Brain (organoid and tissue), 16 donors: ENCODE measurements at places on chromosomes 1 and 21.
A peak's percentile ranks its signal among the peaks of the same experiment; 100 is the strongest.

- no peak for DNase-seq
These were observed 481 bp upstream of the SLAMF1 start for GRCh38 chr1:160647329-160647720.

DNA sequence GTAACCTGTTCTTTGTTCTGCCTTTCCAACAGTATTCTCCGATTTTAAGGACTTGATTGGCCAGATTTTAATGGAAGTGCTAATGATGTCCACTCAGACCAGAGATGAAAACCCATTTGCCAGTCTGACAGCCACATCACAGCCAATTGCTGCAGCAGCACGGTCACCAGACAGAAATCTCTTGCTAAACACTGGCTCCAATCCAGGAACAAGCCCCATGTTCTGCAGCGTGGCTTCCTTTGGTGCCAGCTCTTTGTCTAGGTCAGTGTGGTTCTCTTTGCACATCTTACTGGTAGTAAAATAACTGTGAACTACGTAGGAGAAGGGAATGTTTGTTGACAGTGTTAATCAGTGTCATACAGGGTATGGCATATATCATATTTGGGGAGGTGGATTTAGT is 72.7 kb downstream of the UBE4B start:
- peak; percentile 21 for DNase-seq

GRCh38 chr1:78408192-78408591 is 82.6 kb upstream of the PTGFR start:
- no peak for DNase-seq

- no peak for DNase-seq
These were observed 43.3 kb downstream of the PHC2 start for GRCh38 chr1:33387625-33388024.

DNA sequence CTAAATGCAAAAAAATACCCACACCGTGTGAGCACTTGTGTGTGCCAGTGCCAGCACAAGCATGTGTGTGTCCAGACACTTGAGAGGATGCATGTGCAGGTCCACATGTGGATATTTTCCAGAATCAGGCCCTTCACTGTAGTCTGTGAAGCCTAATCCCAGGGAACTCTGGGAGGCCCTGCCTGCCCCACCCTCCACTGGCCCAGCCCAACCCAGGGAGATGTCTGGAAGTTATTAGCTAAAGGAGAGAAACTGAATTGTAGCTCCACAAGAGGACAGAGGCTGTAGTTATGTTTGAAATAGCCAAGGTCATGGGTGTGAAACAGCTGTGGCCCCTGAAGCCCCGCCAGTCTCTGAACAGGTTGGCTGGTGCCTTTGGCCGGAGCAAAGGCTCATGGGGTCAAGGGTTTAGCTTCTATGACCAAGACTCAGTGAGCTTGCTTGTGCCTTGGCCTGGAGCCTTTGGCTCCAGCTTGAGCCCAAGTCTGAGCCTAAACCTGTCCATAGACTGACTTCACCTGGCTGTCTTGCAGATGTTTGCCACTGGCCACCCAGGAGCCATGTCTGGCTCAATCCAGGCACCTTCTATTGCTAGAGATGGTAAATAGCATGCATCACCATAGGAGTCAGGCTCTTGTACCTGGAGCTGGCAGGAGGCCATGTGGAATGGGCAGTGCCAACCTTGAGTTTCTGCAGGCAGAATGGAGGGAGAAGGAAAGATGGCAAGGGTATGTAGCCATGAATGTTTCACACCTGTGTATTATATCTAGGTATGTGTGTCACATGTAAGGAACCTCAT is 69.9 kb downstream of the TMEM53 start:
- DNase-seq, result no peak

GRCh38 chr1:37479255-37480124 is 5.1 kb downstream of the ZC3H12A start:
- DNase-seq, result no peak

- no peak for DNase-seq
These were observed 299.1 kb downstream of the CAMTA1 start for GRCh38 chr1:7084232-7084894.

GRCh38 chr1:154859151-154859785 is 10.8 kb downstream of the KCNN3 start:
- no peak for DNase-seq

- DNase-seq, result no peak
These were observed 23.6 kb upstream of the DNM3 start for GRCh38 chr1:171817511-171818265.

GRCh38 chr1:14768582-14769304 is 170.3 kb downstream of the KAZN start:
- peak; percentile 47 for DNase-seq

DNA sequence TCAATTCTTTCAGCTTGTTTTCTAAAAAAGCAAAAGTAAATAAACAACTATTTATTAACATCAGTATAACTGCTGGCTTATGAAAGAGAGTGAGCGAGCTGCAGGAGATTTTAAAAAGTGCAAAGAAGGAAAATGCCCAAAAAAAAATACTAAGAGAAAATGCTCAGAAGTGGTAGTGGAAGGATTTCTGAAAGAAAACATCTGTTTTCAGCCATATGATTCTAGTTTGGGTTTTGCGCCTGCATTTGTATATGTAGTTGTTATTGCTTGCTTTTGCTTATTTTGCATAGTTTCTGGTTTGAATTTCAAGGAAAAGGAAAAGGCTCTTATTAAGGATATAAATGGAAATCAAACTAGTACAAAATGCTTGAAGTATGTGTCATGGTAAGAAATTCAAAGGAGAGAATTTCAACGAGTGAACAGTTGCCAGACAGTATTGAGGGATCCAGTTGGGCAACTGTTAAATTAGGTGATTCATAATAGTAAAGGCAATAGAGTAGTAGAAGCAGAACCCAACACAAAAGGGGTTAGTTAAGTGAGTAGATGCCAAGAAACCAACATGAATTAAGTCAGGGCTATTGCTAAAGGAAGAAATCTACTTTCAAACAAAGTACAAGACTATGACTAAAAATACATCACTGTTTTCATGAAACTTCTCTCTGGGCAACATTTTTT is 1.2 kb downstream of the GBP5 start:
- no peak for DNase-seq

- DNase-seq, result no peak
These were observed 38.0 kb downstream of the CD58 start for GRCh38 chr1:116532671-116533428.

- no peak for DNase-seq
These were observed 6.2 kb upstream of the LAPTM5 start for GRCh38 chr1:30763651-30764248.

DNA sequence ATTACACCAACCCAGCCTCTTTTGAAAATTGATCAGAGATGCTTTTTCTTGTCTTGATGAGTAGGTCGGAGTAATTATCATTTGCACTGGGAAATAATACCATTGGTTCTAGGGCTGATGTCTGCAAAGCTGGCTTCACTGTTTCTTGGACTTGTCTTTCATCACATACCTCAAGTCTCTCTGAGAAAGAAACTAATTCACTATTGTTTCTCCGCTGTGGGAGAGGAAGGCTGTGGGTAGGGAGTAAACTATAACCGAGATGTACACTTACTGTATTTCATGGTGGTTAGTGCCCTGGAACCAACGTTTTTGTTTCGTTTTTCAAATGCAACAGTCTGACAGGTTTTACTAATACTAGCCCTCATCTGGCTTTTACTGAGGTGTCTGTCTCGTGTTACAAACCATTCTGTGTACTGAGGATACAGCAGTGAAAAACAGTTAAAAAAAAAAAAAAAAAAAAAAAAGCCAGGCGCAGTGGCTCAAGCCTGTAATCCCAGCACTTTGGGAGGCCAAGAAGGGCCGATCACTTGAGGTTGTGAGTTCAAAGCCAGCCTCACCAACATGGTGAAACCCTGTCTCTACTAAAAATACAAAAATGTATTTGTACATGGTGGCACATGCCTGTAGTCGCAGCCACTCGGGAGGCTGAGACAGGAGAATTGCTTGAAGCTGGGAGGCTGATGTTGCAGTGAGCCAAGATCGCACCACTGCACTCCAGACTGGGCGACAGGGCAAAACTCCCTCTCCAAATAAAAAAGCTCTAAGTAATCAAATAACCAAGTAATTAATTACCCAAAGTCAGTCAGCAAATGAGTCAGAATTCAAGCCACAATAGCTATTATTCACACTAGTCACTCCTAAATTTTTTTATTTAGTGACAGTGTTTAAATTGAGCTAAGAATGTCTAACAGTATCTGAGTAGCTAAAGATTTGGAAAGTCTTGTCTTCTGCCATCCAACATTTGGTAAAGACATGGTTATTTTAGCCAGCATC is 23.3 kb downstream of the TOMM20 start:
- DNase-seq, result no peak

DNA sequence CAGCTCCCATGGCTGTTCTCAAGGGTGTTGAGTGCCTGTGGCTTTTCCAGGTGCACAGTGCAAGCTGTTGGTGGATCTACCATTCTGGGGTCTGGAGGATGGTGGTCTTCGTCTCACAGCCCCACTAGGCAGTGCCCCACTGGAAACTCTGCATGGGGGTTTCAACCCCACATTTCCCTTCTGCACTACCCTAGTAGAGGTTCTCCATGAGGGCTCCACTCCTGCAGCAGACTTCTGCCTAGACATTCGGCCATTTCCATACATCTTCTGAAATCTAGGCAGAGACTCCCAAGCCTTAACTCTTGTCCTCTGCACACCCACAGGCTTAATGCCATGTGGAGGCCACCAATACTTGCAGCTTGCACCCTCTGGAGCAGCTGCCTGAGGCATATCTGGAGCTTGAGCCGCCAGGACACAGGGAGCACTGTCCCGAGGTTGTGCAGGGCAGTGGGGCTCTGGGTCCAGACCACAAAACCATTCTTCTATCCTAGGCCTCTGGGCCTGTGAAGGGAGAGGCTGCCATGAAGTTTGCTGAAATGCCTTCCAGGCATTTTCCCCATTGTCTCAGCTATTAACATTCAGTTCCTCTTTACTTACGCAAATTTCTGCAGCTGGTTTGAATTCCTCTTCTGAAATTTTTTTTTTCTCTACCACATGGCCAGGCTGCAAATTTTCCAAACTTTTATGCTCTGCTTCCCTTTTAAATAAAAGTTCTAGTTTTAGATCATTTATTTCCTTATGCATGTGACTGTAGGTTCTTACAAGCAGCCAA is 8.8 kb upstream of the CAPN8 start:
- no peak for DNase-seq

GRCh38 chr1:222233444-222234158 is 314.3 kb downstream of the HHIPL2 start:
- DNase-seq, result no peak

- no peak for DNase-seq
These were observed 44.0 kb downstream of the OPTC start for GRCh38 chr1:203537806-203538464.

DNA sequence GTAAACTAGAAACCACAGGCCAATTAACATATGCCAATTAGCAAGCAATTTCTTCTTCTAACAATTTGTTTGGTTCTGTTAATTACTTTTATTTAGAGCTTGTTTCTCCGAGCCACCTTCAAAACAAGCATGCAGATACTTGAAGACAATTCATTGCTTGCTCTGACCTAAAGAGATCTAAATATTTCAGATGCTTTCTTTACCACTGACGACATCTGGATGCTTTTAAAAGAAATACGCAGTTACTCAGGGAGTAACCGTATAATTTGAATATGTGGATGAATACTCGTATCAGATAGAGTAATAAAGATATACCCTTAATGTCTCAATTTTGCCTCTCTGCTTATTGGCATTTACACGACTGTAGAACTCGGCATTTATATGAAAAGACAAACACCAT is 390.0 kb downstream of the DISC1 start:
- no peak for DNase-seq

DNA sequence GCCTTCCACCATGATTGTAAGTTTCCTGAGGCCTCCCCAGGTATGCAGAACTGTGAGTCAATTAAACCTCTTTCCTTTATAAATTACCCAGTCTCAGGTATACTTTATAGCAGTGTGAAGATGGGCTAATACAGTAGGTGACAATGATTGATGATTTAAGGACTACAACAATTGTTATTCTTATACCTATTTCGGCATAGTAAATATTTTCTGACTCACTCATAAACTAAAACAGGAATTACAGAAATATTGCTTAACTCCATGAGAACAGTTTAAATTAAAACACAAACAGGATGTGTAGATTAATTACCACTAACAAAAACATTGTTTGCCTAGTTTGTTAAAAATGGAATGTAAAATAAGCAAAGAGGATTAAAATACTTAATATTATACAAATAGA is 839.9 kb downstream of the LTN1 start:
- no peak for DNase-seq

DNA sequence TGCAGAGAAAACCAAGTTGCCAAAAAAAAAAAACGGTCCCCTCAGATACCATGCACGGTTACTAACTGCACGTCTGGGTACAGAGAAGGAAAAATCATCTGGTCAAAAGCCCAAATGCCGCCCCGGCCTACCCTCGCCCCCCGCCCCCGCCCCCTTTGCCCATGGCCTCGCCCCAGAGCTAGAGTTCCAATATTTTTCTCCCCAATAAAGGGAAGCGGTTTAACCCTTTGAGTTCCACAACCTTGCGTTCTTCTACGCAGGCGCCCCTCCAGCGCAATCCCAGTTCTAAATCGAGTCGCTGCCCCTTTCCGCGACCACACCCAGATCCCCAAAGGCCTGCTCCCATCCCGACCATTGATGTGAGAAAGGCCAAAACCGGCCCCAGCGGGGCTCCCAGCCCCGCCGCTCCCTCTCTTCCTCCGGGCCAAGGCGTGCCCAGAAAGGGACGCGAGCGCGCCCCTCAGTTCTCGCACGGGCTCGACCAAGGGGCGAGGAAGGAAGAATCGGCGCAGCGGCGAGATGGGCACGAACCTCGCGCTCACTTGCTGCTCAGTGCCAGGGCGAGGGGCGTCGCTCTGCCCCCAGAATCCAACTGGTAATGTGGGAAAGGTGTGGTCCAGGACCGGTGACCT is 797 bp downstream of the WDR47 start:
- peak; percentile 87 for DNase-seq

DNA sequence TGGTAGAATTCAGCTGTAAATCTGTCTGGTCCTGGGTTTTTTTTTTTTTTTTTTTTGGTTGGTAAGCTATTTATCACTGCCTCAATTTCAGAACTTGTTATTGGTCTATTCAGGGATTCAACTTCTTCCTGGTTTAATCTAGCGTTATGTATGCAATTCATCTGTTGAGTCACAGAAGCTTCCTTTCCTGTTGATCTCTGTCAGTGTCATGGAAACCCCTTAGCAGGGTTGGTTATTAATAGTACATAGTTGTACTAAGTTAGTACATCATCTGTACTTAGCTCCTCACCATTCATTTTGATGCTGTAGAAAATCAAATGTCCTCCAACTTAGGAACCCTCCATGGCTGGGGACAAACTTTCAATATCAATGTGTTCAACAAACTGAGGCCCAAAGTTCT is 51.0 kb upstream of the BARHL2 start:
- no peak for DNase-seq

DNA sequence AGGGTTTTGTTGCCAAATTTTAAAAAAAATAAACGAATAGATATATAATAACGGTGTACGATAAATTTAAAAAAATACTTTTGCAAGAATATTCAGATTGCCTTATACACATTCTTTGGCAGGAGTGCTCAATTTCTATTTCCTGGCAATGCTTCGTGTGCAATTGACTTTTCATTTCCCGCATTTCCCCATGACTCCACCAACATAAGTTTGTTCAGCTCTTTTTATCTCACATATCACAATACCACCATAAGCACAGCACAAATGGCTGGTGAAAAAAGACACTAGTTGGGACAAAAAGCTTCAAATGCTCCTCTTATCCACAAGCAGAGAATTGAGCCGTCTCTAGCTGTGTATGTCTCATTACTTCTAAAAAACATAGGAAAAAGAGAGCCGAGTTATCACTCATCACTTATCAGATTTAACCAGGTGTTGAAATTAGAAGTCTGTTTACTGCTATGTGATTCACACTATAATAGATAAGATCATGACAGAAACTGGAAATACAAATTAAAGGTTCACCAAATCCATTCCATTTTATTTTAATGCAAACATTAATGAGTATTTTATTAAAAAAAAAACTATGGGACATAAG is 28.9 kb upstream of the RGS1 start:
- peak; percentile 72 for DNase-seq

GRCh38 chr1:80375662-80376061 is 1369.1 kb upstream of the ADGRL4 start:
- no peak for DNase-seq
